ENCODE measurements at places on chromosomes 12 and 14.

GRCh38 chr12:84857525-84858208 lies 54.9 kb downstream of the SLC6A15 start:
- no peak for DNase-seq

GRCh38 chr12:14216405-14217294 lies 148.8 kb upstream of the ATF7IP start:
- DNase-seq: no peak

- DNase-seq: no peak
Measured at GRCh38 chr12:127360580-127360979, 906.4 kb upstream of the TMEM132C start.

DNA sequence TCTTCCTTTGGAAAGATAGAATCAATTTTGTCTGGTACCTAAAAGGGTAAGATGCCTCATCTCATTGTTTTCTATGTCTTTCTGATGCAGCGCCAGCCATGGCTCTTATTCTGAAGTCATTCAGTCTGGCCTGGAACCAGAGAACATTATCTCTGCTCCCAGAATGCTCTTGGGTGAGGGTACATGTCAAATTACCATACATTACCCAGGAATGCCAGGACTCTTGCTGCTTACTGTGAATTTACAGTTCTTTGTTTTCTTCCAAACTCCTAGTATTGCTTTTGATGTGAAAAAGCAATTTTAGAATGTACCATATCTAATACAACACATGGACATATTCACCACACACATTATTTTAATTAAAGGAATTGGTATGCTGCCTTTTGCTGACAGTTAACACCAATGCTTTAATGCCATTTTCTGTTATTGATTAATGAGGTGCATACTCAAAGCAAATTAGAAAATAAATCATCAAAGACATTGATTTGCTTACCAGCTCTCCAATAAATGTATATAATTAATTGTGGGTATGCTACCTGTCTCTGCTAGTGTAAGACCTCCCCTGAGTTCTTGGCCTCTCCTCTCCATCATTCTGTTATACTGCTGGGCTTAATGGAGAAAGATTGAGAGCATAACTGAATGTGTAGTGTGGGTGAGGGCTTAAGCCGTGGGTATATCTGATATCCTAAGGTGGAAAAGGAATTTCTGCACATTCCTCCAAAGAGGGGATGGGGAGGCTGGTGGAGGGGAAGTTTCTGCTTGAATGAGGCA lies 337.7 kb downstream of the C12orf75 start:
- no peak for DNase-seq

GRCh38 chr12:98343002-98343567 lies 172.3 kb upstream of the TMPO start:
- DNase-seq: no peak

- DNase-seq: no peak
Measured at GRCh38 chr14:104146651-104147345, 8.4 kb downstream of the KIF26A start.

- DNase-seq: no peak
Measured at GRCh38 chr12:130873825-130874224, 2.0 kb downstream of the RAN start.

DNA sequence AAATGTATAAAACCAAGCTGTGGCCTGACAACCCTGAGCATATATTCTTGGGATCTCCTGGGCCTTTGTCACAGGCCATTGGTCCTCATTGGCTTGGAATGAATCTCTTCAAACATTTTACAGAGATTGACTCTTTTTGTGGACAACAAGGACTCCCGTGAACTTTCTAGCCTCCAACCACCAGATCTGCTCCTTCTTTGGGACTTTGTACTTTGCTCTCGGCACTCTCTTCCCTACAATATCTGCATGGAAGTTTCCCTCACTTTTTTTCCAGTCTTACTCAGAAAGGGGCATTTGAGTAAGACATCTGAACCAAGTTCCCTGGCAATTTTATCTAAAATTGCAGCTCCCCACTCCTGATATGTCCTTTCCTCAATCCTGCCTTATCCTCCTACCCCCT lies 158.8 kb downstream of the PHLDA1 start:
- no peak for DNase-seq

DNA sequence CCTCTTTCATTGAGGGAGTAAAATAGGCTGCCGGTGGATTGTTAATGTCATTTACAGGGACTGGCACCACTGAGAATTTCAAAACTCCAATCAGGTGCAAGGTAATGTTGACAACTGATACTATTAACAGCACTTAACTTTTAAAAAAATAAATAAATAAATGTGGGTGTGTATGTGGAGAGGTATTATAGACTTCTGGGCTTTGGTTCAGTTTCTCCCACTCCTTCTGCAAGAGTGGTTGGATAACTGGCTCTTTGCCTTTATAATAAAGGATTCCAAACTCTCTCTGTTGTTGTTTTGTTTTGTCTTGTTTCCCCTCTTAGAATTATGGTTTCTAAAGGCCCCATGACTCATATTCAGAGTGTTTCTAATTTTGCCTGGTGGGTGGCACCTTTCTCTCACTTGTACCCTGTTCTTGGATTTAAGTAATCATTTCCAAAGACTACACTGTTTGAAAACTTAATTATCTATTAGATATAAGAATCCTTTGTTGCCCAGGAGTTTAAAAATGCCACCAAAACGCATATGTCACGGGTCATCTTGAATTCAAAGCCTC lies 151.6 kb upstream of the ARID2 start:
- DNase-seq: no peak

- DNase-seq: no peak
Measured at GRCh38 chr14:77878783-77879182, 78.9 kb downstream of the ADCK1 start.

DNA sequence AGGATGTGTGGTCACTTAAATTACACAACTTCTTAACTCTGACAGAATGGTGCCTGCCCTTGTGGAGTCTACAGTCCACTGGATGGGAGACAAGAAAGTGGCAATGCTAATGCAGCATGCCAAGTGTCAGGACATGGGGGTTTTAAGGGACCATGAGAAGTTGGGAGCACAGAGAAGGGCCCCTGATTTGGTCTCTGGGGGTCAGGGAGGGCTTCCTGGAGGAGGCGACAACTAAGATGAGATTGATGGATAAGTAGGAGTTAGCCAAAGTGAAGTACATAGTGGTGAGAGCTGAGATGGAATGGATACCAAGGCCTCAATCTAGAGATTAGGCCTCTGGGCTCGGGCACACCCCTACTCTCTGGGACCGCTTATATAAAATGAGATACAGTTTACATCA lies 236.7 kb downstream of the CHST11 start:
- no peak for DNase-seq

GRCh38 chr14:72128629-72129028 lies 196.4 kb downstream of the RGS6 start:
- DNase-seq: no peak

DNA sequence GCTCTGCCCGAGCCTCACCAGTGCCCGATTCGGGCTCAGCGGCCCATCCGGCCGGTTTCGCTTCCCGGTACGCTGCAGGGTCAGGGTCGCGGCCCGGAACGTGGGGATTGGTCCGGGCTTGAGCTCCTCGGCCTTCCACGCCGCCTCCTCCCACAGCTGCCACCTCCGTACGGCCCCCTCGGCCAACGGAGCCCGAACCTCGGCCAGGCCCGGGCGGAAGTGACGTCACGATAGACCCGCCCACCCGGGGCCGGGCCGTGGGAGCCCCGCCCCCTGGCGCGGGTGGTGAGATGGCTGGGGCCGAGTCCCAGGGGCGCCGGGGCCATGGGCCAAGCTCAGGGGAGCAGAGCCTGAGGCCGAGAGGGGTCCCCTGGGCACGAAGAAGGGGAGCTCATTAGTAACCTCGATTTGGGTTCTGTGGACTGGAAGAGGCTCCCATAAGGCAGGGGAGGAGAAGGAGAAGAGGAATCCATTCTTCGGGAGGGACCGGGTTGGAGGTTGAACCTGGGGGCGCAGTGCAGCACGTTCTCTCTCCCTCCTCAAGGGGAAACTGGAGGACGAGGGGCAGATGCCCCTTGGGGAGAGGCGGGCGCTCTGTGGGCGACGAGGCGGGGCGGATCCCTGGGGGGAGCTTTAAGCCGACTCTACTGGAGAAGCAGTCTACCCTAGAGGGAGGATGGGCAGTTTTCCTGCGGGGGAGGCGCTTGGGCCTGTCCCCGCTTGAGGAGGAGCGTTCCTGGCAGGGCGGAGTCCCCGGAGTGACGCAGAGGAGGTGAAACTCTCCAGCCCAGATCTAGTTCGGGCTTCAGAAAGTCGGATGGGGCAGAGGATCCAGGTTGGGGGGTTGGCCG lies at the start of gene MLF2:
MLF2 (minus strand) TSS at position 221 of the 851 bp plus-strand sequence. CDS start 807 bp downstream, outside the sequence.
- peak; percentile 84 for DNase-seq

DNA sequence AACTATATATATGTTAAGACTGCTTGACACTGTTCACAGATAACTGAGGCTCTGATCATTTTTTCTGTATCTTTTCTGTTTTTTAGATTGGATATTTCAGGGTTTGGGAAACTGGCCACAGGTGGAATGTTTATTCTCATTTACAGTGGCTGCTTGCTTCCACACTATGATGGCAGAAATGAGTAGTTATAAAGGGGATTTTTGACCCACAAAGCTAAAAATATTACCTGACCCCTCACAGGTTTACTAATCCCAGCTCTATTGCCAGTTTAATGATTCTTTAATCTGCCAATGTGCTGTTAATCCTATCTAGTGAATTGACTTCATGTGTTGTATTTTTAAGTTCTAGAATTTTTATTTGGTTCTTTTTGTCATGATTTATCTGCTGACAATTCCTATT lies 29.6 kb downstream of the ACADS start:
- DNase-seq: no peak

DNA sequence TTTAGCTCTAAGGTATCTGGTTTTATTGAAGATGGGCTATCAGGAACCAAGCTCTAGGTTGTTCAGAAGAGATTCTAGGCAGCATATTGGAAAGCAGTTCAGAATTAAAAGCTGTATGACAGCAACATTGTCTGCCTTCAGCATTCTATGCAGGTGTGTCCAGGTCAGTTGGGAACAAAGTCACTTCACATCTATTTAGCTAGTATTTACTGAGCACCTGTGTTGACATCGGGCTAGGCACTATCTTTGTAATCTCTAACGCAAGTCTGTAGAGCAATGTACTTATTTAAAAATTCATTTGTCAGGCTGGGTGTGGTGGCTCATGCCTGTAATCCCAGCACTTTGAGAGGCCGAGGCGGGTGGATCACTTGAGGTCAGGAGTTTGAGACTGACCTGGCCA lies 6.8 kb upstream of the EID3 start:
- DNase-seq: no peak

GRCh38 chr12:115922952-115923564 lies 354.4 kb downstream of the MED13L start:
- DNase-seq: no peak

DNA sequence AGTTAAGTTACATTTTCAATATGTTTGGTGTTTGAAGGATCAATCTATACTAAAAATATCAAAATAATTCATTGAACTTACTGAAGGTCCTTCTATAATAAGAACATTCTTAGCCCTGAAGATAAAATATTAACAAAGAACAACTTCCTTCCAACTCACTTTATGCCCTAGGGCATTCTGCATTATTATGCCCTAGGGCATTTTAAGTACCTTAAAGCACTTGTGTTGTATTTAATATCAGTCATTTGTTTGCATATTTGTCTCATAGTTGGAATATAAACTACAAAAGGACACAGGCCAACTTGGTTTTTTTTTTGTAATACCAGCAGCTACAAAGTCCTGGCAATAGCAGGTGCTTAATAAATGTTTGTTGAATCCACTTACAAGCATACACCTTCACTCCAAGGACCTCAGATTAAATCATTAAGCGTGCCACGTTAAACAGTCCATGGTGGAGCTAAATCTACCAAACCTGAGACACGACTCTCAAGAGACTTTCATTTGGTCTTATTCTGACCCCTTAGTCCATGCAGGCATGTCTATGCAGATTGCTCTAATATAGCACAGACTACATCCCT lies 50.7 kb downstream of the EPS8 start:
- no peak for DNase-seq

DNA sequence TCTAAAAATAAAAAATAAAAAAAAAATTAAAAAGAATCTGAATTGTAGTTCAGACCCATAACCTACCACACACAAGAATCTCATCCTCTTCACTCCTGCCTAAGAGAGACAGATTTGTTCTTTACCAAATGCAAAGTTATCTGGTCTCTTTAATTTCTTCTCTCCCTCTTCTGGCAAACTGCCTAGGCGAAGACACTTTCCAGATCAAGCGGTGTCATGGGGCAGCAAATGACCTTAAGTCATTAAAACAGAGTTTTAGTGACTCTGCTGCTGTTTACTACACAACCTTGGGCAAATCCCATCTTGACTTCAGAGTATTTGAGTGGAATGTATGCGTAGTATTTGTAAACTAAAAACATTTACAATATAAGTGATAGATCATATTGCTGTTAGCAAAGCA lies 60.9 kb upstream of the NID2 start:
- DNase-seq: no peak

DNA sequence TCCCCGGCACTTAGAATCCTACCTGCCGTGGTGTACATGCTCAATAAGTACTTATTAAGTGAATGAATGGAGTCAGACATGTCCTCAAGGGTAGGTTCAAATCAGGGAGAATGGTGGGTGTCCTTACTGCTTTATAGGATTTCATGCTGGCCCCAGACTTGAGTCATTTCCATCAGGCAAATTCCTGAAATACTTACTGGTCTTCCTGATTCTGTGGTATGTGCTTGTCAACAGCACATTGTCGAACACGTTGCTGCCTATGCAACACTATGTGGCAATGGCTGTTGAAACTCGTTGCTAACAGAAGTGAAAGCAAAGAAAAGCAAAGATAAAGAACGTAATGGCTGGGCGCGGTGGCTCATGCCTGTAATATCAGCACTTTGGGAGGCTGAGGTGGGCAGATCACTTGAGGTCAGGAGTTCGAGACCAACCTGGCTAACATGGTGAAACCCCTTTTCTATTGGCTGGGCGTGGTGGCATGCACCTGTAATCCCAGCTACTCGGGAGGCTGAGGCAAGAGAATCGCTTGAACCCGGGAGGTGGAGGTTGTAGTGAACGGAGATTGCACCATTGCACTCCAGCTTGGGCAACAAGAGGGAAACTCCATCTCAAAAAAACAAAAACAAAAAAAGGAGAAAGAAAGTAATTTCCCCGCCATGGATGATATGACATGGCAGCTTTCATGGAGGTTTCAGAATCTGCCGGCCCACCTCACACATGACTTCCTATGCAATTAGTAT lies 214.9 kb downstream of the ZFP36L1 start:
- DNase-seq: no peak

- no peak for DNase-seq
Measured at GRCh38 chr12:89619764-89620163, 88.9 kb downstream of the ATP2B1 start.

DNA sequence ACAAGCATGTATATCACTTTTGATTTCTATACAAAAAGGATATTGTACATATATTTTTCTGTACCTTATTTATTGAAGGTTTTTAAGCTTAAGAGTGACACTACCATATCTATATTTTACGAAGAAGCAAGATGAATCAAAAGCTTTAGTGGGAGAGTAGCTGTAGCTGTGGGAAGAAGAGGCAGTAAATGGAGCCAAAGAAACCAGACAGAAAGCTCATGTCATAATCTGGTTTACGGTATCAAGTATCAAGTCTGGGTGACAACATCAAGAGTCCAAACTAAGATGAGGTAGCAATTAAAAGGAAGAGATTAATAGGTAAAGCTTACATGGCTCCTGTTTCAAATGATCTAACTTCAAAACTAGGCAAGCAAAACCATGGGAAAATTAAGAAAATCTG lies 54.8 kb downstream of the CEP83 start:
- DNase-seq: no peak

All from GF-D8 (cell line).